T-helper 17 cell (primary cell): ENCODE measurements at places on chromosomes 5 and 9.

DNA sequence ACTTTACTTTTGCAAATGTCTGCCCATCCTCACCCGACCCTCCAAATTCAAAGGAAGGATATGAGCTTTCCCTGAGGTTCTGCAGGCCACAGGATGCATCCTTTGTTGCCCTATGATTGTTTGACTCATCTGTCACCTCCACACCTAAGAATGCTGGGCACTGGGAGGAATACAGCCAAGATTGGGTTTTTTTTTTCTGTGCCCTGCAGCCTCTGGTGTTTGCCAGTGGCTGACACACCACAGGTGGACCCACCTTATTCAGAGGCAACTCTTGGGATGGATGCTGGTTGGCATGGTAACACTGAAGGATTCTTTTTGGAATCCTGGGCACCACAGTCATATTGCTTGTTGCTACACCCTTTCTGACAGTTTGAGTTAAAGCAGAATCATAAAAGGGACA is 29.7 kb downstream of the C9orf152 start:
- no peak for DNase-seq

GRCh38 chr5:108361239-108361638 is 20.7 kb downstream of the FBXL17 start:
- DNase-seq, result no peak

- DNase-seq, result no peak
Observed at GRCh38 chr9:89564346-89564878, 40.4 kb upstream of the GADD45G start.

- no peak for DNase-seq
Observed at GRCh38 chr5:66356011-66356565, 212.0 kb downstream of the SREK1 start.

GRCh38 chr5:6843821-6844220 is 130.6 kb downstream of the TENT4A start:
- DNase-seq, result no peak

GRCh38 chr5:121384359-121384758 is 467.3 kb upstream of the FTMT start:
- DNase-seq, result no peak

GRCh38 chr5:115557667-115558387 is 13.3 kb upstream of the FEM1C start:
- no peak for DNase-seq

GRCh38 chr5:176424181-176424580 is 7.8 kb upstream of the CLTB start:
- DNase-seq, result no peak

DNA sequence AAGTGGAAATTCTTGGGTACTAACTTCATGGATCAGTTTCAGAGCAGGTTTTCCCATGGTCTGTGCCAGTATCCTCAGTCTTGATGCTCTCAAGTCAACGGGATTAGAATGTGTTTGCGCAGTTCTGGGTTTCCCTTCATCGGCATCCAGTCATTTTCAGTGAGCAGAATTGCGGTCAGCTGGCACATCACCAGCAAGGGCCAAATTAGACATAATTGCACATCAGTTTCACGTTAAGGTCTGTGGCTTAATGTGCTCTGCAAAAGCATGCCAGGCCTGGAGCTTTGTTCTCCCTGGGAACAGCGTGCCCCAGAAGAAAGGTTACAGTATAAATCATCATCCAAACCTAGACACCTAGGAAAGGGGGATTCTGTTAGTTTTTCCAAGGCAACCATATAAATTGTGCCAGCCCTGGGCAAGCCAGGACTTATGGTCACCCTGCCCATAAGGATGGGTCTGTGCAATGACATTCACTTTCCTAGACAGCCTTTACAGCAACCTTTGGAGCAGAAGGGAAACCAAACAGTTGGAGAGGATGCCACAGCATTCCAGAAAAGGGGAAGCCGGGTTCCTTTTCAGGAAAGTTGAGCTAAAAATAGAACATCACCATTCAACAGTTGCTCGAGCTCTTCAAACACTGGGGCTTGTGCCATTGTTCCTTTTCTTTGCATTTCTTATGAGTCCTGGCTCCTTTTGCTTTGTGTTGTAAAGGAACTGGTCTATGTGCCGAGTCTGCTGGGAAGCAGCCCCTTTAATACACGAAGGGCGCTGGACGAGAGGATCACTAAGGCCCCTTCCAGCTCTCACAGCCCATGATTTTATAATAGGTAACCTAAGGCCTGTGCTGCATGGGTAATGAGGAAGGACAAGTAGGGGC is 23.1 kb downstream of the IQGAP2 start:
- no peak for DNase-seq

DNA sequence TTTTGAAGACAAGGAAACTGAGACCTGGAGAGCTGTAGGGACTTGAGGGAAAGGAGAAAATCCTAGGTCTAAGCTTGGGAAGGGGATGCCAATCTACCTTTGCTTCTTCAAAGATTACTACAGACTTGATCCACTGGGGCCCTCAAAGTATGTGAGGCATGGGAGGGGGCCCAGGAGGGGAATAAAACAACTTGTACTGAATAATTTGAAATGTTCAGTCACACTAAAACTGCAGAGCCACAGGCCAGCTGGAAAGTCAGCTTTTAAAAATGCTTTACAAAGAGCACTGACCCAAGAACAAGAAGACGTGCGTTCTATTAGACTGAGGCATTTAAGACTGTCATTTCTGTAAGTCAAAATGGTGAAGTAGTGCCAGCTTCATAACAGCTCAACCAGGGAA is 13.6 kb downstream of the IL33 start:
- no peak for DNase-seq

- no peak for DNase-seq
Observed at GRCh38 chr5:139369181-139369580, 13.9 kb downstream of the SLC23A1 start.

DNA sequence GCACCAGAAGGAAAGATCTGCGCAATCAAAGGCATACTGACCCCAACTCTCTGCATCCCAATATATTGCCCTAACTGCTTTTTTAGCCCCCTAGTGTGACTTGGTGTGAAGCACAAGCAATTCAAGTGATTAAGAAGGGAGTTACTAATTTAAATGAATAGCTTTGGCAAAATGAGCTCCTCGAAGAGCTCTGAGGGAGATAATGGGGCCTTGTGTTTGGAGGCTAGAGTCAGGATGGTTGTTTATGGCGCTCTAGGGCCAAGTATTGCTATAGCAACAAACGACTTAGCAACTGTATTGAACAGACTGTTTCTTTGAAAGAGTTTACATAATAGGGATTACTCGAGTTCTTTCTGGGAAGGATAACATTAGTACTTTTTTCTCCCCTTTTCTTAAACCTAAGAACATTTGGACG is 11.5 kb upstream of the C5orf58 start:
- DNase-seq, result no peak

DNA sequence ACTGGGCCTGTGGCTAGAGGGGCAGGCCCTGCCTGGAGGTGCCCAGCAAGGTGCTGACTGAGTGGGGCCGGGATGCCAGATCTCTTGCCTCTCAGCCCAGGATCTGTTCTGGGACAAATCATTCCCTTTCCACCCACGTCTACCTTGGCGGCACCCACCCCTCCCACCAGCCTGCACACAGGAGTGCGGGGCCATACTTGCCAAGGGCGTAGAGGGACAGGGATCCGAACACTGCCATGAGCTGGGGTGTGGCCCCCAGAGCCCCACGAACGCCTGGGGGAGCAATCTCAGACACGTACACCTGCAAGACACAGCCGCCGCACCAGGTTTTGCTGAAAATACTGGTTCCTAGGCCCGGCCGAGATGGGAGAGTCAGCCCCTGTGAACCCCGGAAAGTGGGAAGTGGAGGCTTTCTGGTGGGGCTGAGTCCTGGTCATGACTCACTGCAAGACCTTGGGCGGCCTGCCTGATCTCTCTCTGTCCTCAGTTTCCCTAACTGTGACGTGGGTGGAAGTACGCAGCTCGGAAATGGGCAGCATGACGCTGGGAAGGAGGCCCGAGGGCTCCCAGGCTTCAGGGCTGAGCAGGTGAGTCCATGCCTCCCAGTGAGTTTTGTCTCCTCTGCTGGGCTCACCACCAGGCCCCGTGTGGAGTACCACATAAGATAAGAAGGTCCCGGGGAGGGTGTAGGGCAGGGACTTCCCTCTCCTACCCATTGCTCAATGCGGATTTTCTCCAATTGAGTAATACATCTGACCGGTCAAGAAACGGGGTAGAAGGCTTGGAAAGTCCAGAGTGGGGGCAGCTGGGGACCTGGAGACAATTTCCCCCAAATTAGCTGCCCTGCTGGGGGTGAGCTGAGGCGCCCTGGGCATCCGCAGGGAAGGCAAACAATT is 2.6 kb downstream of the SLC2A6 start:
- no peak for DNase-seq

GRCh38 chr5:76622973-76623596 is at the start of gene F2RL2:
F2RL2 (minus strand) TSS chr5:76623403; CDS start chr5:76623230, 173 bp downstream.
- DNase-seq, result no peak

DNA sequence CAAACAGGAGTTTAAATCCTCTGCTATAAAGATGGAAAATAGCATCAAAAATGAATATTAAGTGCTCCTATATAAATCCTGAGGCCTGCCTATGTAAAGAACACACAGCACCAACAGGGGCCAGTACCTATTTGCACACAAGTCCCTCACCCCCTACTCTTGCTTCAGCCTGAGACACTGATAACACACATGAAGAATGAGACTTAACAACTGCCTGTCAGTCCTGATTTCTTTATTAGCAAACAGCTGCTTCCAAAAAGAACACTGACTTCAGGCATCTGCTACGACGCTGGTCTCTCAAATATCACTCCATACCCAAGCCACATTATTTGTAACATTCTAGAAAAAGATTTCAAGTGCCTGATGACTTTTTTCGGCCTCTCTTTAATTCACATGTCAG is 55.5 kb downstream of the MYO10 start:
- no peak for DNase-seq

GRCh38 chr9:87076825-87077224 is 129.5 kb upstream of the GAS1 start:
- DNase-seq, result no peak

DNA sequence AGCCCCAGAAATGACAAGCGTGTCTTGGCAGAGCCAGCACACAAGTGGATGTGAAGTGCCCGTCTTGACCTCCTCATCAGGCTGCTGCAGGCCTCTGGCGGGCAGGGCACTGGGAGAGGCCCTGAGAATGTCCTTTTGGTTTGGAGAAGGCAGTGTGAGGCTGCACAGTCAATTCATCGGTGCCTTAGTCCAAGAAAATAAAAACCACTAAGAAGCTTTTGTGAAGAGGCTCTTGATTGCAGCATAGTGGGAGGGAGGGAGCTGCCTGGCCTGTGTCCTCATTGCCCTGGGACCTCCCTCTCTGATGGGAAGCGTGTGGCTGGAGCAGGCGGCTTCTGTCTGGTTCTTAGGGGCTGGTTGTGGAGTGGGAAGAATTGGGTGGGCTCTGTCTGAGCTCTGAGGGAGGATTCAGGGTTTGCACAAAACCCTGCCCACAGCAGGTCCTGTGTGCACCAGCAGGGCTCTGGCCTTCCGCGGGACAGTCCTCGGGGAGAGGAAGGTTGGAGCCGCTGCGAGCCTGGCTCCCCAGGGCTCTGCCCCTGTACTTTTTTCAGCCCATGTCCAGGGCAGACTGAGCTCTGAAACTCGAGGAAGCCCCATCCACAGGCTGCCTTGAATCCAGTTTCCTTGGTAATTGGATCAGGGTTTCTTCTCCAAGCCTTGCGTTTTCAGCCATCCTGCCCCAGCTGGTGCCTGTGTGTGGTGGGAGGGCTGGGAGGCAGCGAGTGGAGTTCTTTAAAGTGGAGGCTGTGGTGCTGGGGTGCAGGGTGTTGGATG is 1.1 kb downstream of the HRCT1 start:
- DNase-seq, result no peak

- DNase-seq, result no peak
Observed at GRCh38 chr5:148414833-148415232, 31.1 kb downstream of the FBXO38 start.

GRCh38 chr5:6730807-6731206 is 17.6 kb downstream of the TENT4A start:
- DNase-seq, result no peak

GRCh38 chr5:115298811-115299210 is 2.4 kb upstream of the CCDC112 start:
- DNase-seq, result no peak

DNA sequence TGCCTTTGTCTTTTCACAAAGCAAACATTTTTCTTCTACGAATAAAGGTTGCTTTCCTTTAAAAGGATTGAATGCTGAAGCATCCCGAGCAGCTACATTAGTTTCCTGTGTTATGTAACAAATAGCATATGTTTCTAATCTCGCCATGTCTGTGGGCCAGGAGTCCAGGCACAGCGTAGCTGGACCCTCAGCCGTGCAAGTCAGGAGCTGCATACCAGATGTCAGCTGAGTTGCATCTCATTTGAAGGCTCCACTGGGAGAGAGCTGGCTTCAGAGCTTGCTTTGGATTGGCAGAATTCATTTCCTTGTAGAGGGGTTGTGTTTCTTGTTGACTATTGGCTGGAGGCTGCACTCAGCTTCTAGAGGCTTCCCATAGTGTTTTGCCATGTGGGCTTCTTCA is 16.0 kb upstream of the GOLPH3 start:
- no peak for DNase-seq

DNA sequence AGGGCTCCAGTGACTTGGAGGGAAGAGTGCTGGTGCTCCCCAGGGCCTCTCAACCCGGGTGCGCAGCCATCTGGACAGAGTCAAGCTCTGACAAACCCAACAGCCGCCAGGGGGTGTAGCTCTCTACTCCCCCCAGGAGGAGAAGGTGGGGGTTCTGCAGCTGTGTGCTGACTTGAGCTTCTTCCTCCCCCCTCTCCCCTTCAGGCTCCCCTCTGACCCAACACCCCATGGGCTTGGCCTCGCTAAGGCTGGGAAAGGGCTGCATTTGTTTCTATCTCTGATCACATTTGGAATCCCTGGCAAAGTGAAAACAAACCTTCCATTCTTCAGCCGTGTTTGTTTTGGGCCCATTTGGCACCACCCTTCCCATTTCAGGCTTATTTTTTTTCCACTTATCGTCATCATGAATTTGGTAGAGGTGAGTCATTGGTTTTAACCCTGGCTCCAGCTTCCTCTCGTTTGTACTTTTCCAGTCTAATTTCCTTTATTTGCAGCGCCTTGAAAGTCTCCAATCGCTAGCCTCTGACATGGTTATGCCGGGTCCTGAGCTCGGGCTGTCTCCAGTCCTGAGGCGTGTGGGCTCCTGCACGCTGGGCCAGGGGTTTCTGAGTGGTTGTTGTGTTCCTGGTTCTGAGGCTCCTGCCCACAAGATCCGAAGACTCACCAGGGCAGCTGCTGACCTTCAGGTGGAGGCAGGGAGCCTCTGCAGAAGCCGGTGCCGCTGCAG is 36.1 kb downstream of the DAP start:
- DNase-seq, result no peak

- DNase-seq, result no peak
Observed at GRCh38 chr9:126386088-126386487, 59.5 kb downstream of the MVB12B start.
